ENCODE measurements at places on chromosomes 6 and 20. TPM values are rescaled to one million over a fixed set of nuclear protein-coding genes. Genes with fewer than 3 reads are reported as not detected.
A peak's percentile ranks its signal among the peaks of the same experiment; 100 is the strongest.

Gene CSNK2B
- 203 TPM for total RNA-seq

Gene DLK2
- 0.38 TPM for total RNA-seq

Gene PROCR
- 0.38 TPM for total RNA-seq

Gene PLEKHG1
- total RNA-seq, result 7.3 TPM

Gene HMGCLL1
- not detected for total RNA-seq

Gene PPP1R14C
- total RNA-seq, result not detected

Gene HSPA1L
- 1.6 TPM for total RNA-seq

Gene TMEM170B
- 6.0 TPM for total RNA-seq

Gene PRPH2
- total RNA-seq, result not detected

Gene FOXF2
- total RNA-seq, result not detected

Gene HTR1E
- total RNA-seq, result not detected

- no peak overlapping the region for H3K4me3 ChIP-seq
- H3K36me3 ChIP-seq, result no peaks in the 10 kb centered on the region
- DNase-seq, result no peak
- H3K4me1 ChIP-seq, result peaks cover 21% of the 10 kb centered on the region
Observed at GRCh38 chr6:25058441-25058840, 122.7 kb upstream of the RIPOR2 start.

DNA sequence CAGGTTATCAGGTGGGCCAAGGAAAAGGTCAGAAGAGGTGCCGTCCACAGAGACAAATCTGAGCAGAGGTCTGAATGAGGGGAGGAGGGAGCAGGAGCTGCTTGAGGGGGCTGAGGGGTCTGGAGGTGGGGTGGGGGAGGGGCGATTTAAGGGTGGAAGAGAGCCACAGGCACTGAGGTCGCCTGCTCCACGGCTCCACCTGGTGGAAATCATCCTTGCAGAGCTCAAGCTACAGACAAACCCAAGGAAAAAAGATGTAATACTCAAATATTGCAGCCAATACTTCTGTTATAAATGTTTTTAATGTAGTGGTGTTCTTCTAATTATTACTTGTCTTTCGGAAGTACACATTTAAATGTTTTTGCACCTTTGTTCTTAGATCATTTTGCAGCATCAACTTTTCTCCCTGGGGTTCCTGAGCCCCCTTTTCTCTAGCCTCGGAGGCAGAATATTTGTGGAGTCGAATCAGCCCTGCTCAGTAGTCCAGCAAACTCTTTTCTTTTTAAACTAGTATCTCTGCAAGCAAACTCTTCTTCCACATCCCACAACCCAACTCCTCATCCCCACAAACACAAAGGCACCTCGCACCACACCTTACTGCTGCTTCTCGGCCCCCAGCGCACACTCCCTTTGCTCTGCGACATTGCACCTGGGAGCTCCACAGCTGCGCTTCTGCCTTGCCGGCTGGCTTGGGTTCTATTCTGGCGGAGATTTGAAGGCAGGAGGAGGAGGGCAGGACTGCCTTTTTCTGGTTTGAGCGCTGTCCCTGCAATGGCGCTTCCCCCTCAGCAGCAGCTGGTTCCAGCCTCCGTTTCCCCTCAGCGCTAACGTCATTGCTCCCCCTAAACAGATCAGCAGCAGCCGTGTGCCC lies 51.0 kb upstream of the TFAP2A start:
- no peak overlapping the region for H3K4me3 ChIP-seq

DNA sequence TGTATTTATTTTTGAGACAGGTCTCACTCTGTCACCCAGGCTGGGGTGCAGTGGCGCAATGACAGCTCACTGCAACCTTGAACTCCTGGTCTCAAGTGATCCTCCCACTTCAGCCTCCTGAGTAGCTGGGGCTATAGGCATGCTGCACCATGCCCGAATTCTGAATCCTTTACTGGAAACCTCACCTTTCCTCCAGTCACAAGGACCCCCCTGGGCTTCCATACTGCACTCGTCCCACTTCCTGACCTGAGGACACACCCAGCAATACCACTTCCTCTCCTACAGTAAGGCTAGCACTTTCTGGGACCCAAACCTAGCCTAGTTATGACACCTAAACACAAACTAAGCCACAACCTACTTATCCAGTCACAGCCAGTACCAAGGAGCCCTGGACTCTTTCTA lies 68.2 kb downstream of the FAM217A start:
- no peaks in the 10 kb centered on the region for H3K27me3 ChIP-seq
- H3K27ac ChIP-seq, result no peak overlapping the region
- DNase-seq, result no peak

- H3K36me3 ChIP-seq, result no peaks in the 10 kb centered on the region
- no peak overlapping the region for H3K4me3 ChIP-seq
- no peak for DNase-seq
- no peak overlapping the region for H3K27ac ChIP-seq
- H3K27me3 ChIP-seq, result no peaks in the 10 kb centered on the region
Observed at GRCh38 chr20:61554617-61555016, 302.6 kb downstream of the CDH4 start.

GRCh38 chr6:105994118-105994590 lies 92.0 kb upstream of the PRDM1 start:
- peaks cover 12% of the 10 kb centered on the region for H3K27me3 ChIP-seq
- H3K27ac ChIP-seq, result no peak overlapping the region
- DNase-seq, result no peak
- peak overlapping the region; percentile 69 for H3K4me3 ChIP-seq

GRCh38 chr6:25171301-25171700 lies 107.9 kb upstream of the CARMIL1 start:
- H3K27me3 ChIP-seq, result no peaks in the 10 kb centered on the region
- H3K36me3 ChIP-seq, result no peaks in the 10 kb centered on the region
- no peaks in the 10 kb centered on the region for H3K4me1 ChIP-seq
- DNase-seq, result no peak

- H3K4me1 ChIP-seq, result no peaks in the 10 kb centered on the region
- no peaks in the 10 kb centered on the region for H3K27me3 ChIP-seq
- H3K4me3 ChIP-seq, result no peak overlapping the region
- H3K36me3 ChIP-seq, result no peaks in the 10 kb centered on the region
Observed at GRCh38 chr6:9437836-9438235, 977.0 kb downstream of the TFAP2A start.

DNA sequence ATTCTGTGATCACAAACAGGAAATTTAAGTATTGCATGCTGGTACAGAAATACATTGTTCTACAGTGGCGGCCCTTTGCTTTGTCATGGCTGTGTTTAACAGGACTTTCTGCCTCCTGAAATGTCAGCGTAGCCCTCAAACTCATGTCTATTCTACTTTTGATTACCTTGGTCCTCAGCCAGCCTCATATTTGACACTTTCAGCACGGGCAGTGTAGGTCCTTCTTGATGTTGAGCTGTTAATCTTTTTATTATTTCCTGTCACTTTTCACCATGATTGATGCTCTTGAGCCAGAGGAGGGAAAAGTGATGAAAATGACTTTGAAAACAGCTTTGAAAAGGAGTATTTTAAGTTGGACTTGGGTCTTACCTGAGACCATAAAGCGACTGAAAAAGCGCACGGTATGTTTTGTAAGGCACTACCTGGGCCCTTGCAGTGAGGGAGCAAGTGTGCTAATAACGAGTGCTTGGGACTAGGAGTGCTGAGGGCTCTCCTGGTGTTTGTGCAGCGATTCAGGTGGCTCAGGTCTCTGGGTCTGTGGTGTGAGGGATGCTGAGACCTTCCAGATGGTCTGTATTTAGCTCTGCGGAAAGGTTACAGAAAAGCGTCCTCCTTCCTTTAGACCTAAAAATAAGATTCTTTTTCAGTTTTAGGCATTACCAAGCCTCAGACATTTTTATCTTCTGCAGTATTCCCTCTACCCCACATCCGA lies 45.2 kb upstream of the RREB1 start:
- H3K27ac ChIP-seq, result no peak overlapping the region
- no peak for DNase-seq
- no peaks in the 10 kb centered on the region for H3K27me3 ChIP-seq
- H3K36me3 ChIP-seq, result no peaks in the 10 kb centered on the region

- no peaks in the 10 kb centered on the region for H3K4me1 ChIP-seq
- H3K27me3 ChIP-seq, result peaks cover 1% of the 10 kb centered on the region
- no peak for DNase-seq
- H3K4me3 ChIP-seq, result no peak overlapping the region
- no peak overlapping the region for H3K27ac ChIP-seq
Observed at GRCh38 chr6:108778421-108779186, 69.6 kb upstream of the ARMC2 start.

- no peaks in the 10 kb centered on the region for H3K36me3 ChIP-seq
- no peaks in the 10 kb centered on the region for H3K27me3 ChIP-seq
- no peak overlapping the region for H3K27ac ChIP-seq
Observed at GRCh38 chr6:154583546-154584188, 73.2 kb upstream of the CNKSR3 start.

DNA sequence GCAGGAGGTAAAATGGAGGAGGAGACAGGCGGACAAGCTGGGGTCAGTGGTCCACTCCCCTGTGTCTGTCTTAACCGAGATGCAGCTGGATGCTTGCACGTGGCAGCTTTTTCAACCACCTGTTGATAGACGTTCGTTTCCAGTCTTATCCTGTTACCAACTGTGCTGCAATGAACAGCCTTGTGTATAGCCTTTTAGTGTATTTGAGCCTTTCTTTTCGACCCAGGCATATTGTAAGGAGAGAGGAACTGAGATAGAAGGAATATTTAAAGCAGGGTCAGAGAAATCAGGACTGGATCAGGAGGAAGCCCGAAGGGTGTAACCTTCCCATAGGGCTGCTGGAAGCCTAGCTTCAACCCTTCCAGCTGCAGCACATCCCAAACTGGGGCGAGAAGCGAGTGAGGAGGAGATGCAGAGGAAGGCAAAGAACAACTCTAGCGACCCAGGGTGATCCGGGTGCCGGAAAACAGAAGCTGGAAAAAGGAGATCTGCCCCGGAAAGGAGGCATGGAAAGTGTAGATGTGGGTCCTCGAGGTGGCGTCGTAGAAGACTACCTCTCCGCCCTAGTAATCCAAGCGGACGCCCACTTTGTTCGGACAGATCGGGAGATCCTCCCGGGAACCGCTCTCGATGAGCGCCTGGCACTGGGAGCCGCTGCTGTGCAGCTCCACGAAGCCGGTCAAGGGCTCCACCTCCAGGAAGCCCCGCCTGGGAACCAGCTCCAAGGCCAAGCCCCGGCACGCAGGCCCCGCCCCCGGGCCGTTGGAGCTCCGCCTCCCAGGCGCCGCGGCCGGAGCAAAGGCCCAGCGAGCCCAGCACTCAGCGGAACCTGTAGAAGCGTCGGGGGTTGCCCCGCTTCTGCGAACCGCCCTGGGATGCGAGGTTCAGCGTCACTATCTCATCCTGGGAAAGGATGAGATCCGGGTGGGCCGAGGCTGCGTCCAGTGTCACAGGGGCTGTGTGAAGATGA lies 11.2 kb downstream of the TRIM31 start:
- peaks cover 19% of the 10 kb centered on the region for H3K4me1 ChIP-seq
- H3K27ac ChIP-seq, result no peak overlapping the region
- H3K36me3 ChIP-seq, result no peaks in the 10 kb centered on the region
- H3K27me3 ChIP-seq, result peaks cover 27% of the 10 kb centered on the region
- peak overlapping the region; percentile 3 for H3K4me3 ChIP-seq
- DNase-seq, result no peak

DNA sequence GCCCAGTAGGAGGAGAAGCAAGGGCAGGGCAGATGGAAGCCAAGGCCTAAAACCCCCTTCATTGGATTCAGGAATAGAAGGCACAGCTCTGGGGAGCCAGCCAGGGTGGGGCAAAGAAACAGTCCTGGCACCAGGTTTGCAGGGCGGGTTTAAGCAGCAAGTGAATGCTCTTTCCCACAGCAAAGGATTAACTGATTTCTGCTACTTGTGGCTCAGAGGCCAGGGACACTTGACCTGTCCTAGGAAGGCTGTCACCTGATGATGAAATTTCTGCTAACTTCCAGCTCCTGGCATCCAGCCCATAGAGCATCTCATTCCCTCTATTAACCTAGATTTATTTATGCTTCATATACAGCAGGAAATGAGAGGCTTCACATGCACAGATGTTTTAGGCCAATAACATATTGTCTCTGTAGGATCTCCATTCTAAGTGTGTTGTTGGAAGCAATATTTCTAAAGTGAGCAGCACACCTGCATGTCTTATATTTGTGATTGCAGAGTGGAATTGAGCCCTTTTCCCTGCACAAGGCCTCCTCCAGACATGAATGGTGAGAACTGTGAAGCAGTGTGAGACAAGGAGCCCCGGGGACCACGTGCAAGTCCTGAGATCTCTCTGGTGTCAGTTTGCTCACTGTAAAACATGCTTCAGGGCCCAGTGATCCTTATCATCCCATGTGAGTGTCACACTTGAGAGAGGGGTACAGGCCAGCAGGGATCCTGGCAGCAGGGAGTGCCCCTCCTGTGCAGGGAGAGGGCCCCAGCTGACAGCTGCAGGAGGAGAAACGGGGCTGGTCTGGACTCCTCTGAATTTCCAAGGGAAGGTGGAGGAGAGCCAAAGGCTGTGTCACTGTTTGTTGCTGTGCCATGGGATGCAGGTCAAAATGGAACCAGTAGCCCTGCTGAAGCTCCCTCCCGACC lies 41.1 kb upstream of the CST5 start:
- H3K27me3 ChIP-seq, result no peaks in the 10 kb centered on the region
- no peak for DNase-seq
- H3K4me1 ChIP-seq, result no peaks in the 10 kb centered on the region
- H3K36me3 ChIP-seq, result no peaks in the 10 kb centered on the region

- peak; percentile 3 for DNase-seq
- H3K4me3 ChIP-seq, result no peak overlapping the region
- no peak overlapping the region for H3K27ac ChIP-seq
- H3K36me3 ChIP-seq, result no peaks in the 10 kb centered on the region
- H3K27me3 ChIP-seq, result no peaks in the 10 kb centered on the region
Observed at GRCh38 chr20:58818586-58819285, 32.0 kb downstream of the GNAS-AS1 start.

GRCh38 chr6:35048031-35048613 lies 93.0 kb downstream of the TCP11 start:
- H3K4me1 ChIP-seq, result 0 out of 2 replicates have a peak, but pooled peaks cover 3% of the 10 kb centered on the region
- no peaks in the 10 kb centered on the region for H3K36me3 ChIP-seq
- no peak overlapping the region for H3K4me3 ChIP-seq
- H3K27ac ChIP-seq, result no peak overlapping the region
- no peaks in the 10 kb centered on the region for H3K27me3 ChIP-seq

- no peaks in the 10 kb centered on the region for H3K27me3 ChIP-seq
- no peaks in the 10 kb centered on the region for H3K36me3 ChIP-seq
- no peak overlapping the region for H3K27ac ChIP-seq
- H3K4me3 ChIP-seq, result no peak overlapping the region
Observed at GRCh38 chr20:906001-906520, 10.1 kb downstream of the ANGPT4 start.

- no peaks in the 10 kb centered on the region for H3K36me3 ChIP-seq
- peak; percentile 65 for DNase-seq
- peaks cover 14% of the 10 kb centered on the region for H3K4me1 ChIP-seq
- peak overlapping the region; percentile 20 for H3K27ac ChIP-seq
- H3K4me3 ChIP-seq, result peak overlapping the region; percentile 17
Observed at GRCh38 chr6:1770435-1770843, 160.7 kb downstream of the FOXC1 start.

- H3K4me1 ChIP-seq, result no peaks in the 10 kb centered on the region
- H3K4me3 ChIP-seq, result no peak overlapping the region
- H3K27ac ChIP-seq, result no peak overlapping the region
- no peaks in the 10 kb centered on the region for H3K36me3 ChIP-seq
Observed at GRCh38 chr20:15342991-15343523, 1005.6 kb upstream of the FLRT3 start.

GRCh38 chr20:60334911-60335310 lies 376.7 kb downstream of the CDH26 start:
- H3K36me3 ChIP-seq, result no peaks in the 10 kb centered on the region
- H3K4me1 ChIP-seq, result no peaks in the 10 kb centered on the region
- no peak overlapping the region for H3K4me3 ChIP-seq
- no peak for DNase-seq
- no peaks in the 10 kb centered on the region for H3K27me3 ChIP-seq

Data from GM12878 (cell line).